ENCODE measurements at places on chromosomes 12 and 14.

DNA sequence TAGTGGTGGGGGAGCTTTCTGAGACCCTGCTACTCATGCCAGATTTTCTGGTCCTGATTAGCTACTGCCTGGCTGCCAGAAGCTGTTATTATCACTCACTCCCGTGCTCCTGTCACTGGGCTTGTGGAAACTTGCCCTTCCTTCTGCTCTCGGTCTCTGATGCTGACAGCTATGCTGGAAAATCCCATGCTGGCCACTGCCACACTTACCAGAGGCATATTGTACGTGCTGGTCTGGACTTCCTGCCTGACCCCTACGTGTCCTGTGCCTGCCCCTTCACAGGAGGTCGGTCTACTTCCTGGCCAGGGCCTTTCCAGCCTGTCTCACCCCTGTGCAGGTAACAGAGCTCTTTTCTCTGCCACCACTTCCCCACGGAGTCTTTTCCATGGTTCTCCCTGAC lies 149.4 kb upstream of the PLEKHG7 start:
- no peak for DNase-seq

GRCh38 chr12:3483089-3483488 lies 7.9 kb upstream of the PRMT8 start:
- no peak for DNase-seq

DNA sequence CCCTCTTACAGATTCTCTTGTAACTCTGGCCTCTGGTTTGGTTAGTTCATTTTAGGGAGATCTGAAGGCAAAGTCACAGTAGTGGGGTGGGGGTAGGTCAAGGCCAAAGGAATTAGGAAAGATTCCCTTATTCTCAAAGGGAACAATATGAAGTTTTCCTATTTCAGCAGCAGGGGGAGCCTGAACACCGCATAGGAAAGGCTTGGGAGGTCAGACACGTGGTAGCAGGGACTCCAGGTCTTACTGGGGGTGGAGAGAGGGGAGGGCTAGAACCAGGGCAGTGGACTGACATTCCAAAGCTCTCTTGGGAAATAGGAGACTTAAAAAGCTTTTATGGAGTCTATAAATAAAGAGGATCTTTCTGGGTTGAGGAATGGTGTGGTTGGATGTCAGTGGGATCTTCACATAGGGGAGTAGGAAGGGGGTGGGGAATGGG lies 1.3 kb downstream of the ZC3H10 start:
- no peak for DNase-seq

- DNase-seq: no peak
Measured at GRCh38 chr12:40738856-40739255, 46.6 kb downstream of the CNTN1 start.

GRCh38 chr14:95876761-95877538 lies at the start of gene TUNAR:
TSS of gene TUNAR (plus strand) at chr14:95876832.
- no peak for DNase-seq

- peak; percentile 32 for DNase-seq
Measured at GRCh38 chr12:50246873-50247612, 36.3 kb downstream of the LIMA1 start.

DNA sequence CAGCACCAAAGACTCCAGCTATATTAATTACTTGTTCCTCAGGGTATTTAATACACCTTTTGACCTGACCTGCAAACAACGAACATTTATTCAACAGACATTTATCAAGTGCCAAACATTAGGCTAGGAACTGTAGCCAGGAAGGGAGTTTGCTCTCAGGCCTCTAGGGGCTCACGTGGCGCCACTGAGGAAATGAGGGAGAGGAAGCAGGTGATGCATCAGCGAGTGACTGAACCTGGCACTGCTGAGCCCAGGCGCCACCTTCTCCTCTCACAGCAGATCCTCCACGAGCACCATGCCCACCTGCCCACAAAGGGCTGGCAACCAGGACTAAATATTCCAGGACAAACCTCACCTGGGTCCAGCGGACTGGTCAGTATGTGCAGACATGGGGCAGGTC lies 50.2 kb downstream of the SETD3 start:
- no peak for DNase-seq

GRCh38 chr14:75456069-75456996 lies 28.5 kb downstream of the JDP2 start:
- no peak for DNase-seq

Measured in stimulated activated CD4-positive, alpha-beta T cell treated with anti-CD3 and anti-CD28 coated beads, Interleukin-15, amount 100 ng/mL, for 48 hours (primary cell).